ENCODE measurements at places on chromosomes 11 and 22. TPM values are rescaled to one million over a fixed set of nuclear protein-coding genes. Genes with fewer than 3 reads are reported as not detected.

TRIM6 gene
- 12.8 TPM for polyA plus RNA-seq

OR5P2 gene
- polyA plus RNA-seq: not detected

PRR33 gene
- polyA plus RNA-seq: 0.20 TPM

DEPDC7 gene
- polyA plus RNA-seq: 6.3 TPM

MRGPRE gene
- not detected for polyA plus RNA-seq

MAJIN gene
- polyA plus RNA-seq: 0.53 TPM

OR2D2 gene
- polyA plus RNA-seq: not detected

APOL3 gene
- polyA plus RNA-seq: 16.0 TPM

SLC15A3 gene
- polyA plus RNA-seq: 25.9 TPM
